Activated T-cell treated with anti-CD3 and anti-CD28 coated beads for 4 hours (primary cell): ENCODE measurements at places on chromosomes 13 and 19.

DNA sequence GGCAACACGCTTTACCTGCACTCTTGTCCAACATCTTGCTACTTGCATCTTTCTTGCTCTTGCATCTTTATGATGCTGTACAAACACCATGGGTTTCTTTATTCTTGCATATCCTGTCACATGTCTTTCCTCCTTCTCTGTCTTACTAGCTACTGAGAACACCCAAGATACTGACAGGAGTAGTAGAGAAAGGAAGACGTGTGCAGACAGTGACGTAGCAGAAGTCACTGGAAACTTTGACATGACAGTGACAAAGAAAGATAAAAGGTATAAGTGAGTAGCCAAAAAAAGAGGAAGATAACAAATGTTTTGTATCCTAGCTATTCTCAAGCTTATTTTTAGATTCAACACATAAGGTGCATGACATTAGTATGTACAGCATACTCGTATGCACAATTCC is 34.2 kb downstream of the TRPC4 start:
- DNase-seq, result no peak

DNA sequence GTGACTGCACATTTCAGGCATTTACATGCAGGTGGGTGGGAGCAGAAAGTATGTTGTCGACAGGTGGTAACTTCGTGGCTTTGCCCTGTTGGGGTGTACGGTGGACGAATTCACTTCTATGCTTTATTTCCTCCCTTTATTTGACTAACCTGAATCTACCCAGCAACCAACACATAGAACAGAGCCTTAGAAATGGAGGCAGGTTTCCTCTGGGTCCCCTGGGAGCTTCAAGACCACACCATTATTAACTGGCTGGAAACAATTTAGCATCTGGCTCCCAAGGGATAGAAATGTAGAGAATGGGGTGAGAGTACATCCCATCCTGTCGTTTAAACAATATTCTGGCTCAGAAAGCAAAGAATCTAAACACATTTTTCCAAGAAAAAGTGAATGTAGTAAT is 244.4 kb downstream of the DLEU7 start:
- DNase-seq, result no peak

- DNase-seq, result no peak
These were observed 11.2 kb downstream of the KRTDAP start for GRCh38 chr19:35478794-35479677.

DNA sequence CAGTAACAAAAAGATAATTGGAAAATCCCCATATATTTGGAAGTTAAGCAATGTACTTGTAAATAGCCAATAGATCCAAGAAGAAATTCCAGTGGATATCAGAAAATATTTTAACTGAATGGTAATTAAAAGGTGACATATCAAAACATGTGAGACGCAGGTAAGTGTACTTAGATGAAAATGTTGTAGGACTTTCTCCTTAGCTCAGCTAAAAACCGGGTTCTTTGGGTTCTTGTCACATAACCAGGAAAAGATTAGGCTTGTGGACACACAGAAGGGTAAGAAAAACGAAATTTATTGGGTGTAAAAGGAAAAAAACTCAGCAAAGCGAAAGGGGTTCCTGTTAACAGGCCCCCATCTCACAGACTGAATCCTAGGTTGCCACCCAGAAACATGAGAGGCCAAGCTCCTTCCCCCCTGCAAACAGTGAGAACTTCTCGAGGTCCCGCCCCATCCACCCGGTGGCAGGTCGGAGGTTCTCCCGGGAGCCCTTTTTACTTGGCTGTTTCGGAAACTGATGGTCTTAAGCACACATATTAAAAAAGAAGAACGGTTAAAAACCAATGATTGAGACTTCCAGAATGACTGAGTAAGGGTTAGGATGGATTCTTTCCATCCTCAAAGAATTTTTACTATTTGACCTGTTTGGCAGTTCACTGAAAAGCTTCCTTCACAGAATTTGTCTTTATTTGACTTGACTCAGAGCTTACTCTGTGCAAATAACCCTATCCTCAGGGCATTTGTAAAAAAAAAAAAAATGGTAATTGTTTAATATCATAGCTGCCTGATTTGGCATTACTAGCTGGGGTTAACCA is 3.1 kb upstream of the CCDC70 start:
- DNase-seq, result no peak

DNA sequence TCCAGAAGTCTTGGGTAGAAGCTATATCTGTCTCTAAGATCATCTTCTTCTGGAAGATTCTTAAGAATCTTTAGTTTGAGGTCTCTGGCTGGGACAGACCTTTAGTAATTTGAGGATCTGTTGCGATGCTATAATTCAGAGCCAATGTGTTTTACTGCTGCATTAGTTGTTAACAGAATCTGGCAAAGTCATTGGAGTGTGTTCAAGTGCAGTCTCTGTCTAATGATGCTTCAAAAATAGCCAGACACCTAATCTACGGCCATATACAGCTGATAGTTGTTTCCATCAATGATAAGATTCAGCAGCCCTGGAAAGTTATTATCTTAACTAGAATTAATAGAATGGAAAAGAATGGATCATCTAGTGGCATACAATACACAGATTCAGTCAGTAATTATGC is 72.6 kb downstream of the CDK8 start:
- DNase-seq, result no peak

DNA sequence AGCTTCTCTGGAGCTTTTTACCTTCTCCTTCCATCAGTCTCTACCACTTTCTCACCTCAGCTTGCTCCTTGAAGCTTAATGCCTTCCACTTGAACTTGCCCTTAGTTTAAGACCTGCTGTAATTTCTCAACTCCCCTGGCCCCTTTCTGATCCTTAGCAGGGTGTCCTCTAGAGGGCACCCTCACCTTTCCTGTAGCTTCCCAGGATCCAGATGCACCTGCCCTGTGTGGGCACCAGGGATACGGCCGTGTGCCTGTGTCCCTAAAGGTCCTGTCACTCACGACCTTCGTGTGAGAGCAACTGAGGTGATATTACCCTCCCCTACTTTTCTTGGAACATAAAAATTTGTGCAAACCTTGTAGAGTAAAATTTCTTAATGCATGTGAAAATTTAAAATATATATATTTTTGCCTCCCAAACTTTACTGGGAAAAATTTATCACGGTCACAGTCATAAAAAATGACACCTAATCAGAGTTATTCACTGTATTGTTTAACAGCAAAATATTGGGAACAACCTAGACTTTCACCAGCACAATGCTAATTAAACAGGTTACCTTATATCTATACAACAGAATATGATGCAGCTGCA is 46.4 kb downstream of the PSG3 start:
- DNase-seq, result no peak
